ENCODE measurements at places on chromosomes 1 and 21.

DNA sequence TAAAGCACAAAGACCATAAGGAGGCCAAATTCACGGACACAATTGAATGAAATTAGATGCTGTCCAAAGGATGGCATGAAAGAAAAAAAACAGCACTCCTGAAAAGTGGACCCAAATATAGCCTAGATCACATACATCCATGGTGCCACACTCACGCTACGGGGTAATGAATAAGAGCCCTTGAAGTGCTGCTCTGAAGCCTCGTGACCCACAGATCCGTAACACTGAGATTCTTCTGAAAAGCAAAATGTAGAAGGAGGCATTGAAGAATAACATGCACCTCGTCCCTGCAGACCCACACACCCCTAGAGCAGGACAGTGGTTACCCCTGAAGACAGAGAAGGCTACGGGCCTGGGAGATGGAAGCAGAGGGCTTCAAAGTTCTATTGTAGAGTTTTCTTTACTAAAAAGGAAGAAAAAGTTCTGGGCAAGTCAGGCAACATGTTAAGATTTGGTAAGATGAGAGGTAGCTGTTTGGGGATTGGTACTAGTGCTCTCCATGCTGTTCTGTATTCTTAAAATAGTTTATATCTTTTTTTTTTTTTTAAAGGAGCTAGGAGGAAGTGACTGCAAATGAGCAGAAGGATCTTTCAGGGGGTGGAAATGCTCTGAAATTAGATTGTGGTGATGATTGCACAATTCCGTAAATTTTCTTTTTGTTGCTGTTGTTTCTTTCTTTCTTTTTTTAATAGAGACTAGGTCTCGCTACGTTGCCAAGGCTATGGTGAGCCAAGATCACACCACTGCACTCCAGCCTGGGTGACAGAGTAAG lies 4.1 kb upstream of the ITGB2 start:
- DNase-seq = no peak

GRCh38 chr1:198672124-198672523 lies 33.3 kb downstream of the PTPRC start:
- no peak for DNase-seq

- DNase-seq = no peak
Observed at GRCh38 chr1:73044241-73045036, 762.1 kb upstream of the NEGR1 start.

- no peak for DNase-seq
Observed at GRCh38 chr1:154468535-154469250, 33.3 kb upstream of the TDRD10 start.

GRCh38 chr1:156392452-156392853 lies 23.4 kb downstream of the RHBG start:
- no peak for DNase-seq

GRCh38 chr1:30024411-30025195 lies 698.8 kb downstream of the MATN1 start:
- DNase-seq = no peak

DNA sequence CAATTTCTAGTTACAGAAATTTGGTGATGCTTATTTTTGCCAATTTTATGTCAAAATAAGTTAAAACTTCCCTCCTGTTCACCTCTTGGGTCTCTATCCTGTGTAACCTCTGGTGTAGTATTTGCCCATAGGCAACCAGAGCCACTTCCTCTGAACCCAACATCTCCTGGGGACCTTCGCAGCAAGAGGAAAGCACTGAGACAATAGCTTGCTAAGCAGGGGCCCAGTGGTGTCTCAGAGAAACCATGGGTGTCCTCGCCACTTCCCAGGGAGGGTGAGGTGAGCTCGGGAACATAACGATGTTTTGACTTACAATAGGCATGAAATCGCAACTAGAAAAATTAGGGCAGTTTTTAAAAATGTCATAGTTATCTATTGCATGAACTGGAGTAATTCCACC lies 56.4 kb upstream of the SCCPDH start:
- DNase-seq = no peak

GRCh38 chr1:227450489-227450888 lies 112.9 kb upstream of the ZNF678 start:
- no peak for DNase-seq

- no peak for DNase-seq
Observed at GRCh38 chr1:29900104-29900679, 663.9 kb downstream of the PTPRU start.

- peak; percentile 85 for DNase-seq
Observed at GRCh38 chr1:206002871-206003801, at the start of gene RAB7B. TSS of gene RAB7B (minus strand) at chr1:206003395. CDS start at chr1:205994135, 9,260 bp downstream.

DNA sequence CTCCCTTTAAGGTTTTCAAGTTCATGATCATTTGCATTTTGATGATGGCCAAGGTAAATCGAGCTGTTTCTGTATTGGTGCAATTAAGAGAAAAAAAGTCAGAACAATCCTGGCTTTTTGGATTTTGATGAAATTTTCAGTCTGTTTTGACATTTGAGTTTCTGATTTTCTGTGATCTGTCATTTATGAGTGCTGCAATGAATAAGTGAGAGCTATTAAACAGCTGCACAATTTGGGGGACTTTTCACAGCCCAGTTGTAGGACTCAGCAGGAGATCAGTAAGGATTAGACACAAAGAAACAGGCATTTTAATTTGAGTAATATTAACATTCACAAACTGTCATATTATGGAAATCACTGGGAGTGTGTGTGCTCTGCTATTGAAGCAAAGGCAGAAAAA lies 452.9 kb upstream of the CXADR start:
- no peak for DNase-seq

All from sciatic nerve (tissue), 2 donors.